ENCODE measurements at places on chromosomes 2 and 18.

- DNase-seq = no peak
These were observed 28.4 kb upstream of the ID2 start for GRCh38 chr2:8653485-8653884.

GRCh38 chr2:126770466-126770865 lies 114.5 kb downstream of the GYPC start:
- no peak for DNase-seq

DNA sequence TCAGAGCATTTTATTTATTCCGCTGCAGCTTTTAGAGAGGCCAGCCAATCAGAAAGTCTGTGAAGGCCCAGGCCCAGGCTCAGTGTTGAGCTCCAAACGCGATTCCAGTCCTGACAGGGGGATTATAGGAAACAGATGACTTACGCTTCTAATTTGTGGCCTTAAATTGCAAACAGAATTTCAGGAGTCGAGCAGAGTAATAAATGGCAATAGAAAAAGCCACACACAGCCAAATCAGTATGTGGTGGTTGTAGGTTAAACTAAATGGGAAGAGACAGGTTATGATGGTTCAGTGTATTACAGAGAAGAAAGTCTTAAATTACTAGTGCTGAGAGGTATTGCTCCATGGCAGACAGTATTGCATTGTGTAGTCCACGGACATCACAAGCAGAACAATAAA lies 131.0 kb upstream of the ZEB2 start:
- DNase-seq = no peak

- no peak for DNase-seq
These were observed 439.8 kb downstream of the RNF144A start for GRCh38 chr2:7356909-7357584.

GRCh38 chr18:65811307-65811706 lies 60.5 kb downstream of the CDH7 start:
- DNase-seq = no peak

DNA sequence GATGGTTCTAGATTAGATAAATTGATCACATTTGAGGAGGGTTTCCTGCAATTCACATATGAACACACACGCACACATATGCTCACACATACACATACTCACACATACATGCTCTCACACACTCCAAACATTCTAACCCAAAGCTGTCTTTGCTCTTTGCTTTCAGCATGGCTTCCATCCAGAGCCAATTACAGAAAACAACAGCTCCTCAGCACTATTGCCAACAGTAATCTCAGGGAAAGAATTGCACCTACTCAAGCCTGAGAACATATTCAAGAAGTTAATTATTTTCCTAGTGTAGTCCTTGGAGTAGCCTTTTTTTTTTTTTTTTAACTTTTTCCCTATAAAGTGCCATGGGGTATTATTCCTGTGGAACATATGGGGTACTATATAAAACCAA lies 246.9 kb upstream of the PARD3B start:
- DNase-seq = no peak

DNA sequence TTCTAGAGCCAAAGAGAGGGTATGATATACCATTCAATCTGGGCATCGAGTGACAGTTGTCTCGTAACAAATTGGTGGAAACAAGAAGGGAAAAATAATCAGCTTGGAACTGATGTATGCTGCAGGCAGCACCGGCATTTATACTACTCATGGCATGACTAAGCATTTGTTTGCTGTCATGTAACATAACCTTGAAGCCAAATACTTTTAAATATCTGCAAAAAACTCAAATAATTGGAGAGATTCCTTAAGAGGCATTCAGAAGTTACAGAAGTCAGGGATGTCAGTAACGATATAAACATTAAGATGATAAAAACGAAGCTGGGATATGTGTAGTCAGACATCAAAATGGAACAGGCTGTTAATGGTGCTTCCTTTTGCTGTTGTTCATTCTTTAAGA lies 157.3 kb upstream of the MMADHC start:
- DNase-seq = no peak
